GM18507 (cell line): ENCODE measurements at places on chromosomes 2 and 18.

- no peak for DNase-seq
These were observed 25.4 kb downstream of the ACADL start for GRCh38 chr2:210199854-210200253.

GRCh38 chr18:76064998-76065397, 430.0 kb downstream of the ZNF516 start:
- DNase-seq, result no peak

DNA sequence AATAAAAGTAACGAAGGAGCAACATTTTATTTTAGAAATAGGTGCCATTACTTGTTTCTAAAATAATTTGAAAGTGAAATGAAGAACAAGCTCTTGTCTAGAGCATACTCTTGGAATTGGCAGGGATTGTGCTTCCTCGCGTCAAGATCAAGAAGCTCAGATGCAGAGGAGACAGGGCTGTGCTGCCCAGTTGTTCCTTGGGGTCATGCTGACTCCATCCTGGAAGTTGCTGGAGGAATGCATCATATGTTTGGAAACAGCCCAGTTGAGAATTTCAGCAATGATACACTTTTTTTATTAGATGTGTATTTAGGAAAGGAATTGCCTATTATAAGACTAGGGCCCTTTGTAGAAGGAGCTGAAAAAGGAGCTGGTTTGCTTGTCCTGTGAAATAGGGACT, 17.2 kb downstream of the LTBP1 start:
- DNase-seq, result no peak

DNA sequence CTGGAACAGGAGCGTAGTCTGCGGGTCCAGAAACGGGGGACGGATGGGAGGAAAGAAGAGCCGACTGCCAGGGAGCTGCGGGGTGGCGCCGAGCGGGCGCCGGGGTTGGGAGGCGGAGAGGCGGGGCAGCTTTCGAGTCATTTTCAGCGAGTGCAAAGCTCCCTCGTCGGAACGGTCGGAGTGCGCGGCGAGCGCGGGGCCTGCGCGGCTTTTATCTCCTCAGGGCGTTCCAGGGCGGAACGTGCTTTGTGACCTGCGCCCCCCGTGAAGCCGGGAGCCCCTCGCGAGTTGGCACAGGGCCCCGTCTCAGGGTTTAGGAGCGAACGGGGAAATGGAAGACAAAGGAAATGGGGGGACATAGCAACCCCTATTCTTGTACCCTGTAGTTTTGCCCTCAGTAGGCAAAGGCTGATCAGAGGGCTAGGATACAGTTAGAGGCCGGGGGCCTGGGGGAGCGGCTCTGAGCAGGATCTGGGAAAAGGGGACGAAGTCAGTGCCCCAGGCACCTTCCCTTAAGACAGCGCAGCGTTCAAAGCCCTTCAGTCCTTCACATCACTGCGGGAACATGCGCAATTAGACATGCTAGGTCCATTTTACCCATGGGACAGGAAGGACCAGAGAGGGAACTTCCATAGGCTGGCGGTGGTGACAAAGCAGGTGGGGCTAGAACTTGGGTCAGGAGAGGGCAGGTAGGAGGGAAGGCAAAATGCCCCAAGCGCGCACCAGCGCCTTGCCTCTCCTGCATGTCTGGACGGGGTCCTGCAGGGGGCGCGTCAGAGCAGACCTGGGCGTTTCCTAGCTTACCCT, 60.1 kb upstream of the IL1RL1 start:
- no peak for DNase-seq

DNA sequence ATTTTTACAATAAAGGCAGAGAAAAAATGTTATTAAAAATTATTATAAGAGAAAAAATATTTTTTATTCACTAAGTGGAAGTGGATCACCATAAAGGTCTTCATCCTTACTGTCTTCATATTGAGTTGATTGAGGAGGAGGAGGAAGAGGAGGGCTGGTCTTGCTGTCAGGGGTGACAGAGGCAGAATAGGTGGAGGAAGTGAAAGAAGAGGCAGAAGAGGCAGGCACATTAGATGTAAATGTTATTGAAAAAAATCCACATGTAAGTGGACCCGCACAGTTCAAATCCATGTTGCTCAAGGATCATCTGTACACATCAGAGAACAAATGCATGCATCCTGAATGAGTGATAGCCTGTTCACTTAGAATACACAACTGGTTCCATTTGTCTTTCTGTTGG, 6.4 kb upstream of the SPATS2L start:
- DNase-seq, result no peak

DNA sequence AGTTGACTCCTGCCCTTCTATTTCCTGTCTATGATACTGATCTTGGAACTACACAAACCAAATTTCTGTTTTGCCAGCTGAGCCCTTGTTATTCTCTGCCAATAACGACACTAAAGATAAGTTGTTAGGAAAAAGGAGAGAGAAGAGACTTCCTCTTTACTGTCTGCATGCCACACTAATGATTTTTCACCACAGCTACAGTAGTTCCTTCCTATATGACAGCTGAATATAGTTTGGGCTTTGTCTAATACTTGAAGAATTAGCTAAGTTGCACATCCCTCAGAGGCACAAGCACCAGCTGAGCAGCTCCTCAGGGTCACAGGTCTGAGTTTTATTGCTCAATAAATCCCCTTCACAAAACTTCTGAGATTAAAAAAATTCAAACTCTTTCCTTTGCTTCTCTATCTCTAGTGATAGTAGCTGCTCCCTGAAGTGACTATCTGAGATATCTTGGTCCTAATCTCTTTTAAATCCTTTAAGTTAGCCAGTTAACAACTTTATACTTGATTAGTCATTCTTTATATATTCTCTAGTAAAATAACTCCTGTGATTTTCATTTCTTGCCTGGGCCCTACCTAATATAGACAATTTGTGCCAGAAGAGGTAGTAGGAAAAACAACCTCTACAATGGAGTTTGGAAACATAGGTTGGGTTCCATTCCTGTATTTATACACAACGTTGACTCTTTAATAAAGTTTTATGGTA, 253.0 kb upstream of the CNTNAP5 start:
- DNase-seq, result no peak
